SW480 (cell line): ENCODE measurements at places on chromosomes 5 and 9.

DNA sequence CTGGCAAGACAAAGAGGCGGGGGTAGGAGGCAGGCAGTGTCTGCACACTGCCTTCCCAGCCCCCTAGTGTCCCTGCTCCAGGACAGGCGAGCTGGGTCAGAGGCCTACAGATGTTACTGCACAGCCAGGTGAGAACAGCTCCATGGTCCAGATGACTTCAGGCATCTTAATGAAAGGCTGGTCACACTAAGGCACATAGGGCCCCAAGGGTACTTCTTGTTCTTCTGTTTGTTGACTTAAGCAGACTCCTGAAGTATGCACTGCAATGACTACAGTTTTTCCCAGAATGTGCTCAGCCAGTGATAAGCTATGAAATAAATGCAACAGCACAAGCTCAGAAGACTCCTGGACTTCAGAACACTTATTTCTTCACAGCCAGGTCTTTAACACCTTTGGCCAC is 27.4 kb downstream of the ATPSCKMT start:
- no peak for DNase-seq

GRCh38 chr9:113522858-113523257 is 59.3 kb downstream of the RGS3 start:
- no peak for DNase-seq

DNA sequence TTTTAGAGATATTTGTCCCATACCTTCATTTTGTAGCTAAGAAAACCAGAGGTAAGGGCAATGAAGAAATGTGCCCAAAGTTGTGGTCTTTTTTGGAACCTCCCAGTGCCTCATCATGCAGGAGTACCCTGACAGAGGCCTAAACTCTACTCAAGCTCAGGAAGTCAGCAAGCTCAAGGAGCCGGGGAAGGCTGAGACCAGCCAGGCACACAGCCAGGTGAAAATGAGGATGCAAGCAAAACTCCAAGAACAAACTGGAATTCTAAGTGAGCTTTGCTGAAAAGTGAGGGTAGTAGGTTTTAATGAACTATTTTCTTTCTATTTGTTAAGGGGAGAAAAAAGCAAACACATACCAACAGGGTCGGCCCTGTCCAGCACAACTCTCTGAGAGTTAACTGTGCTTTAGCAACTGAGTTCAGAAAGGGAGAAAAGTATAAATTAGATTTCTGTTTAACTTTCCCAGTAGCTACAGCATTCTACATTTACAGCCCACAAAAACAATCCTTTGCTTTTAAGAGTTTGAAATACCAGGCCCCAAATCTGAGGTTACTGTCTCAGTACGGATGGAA is 146.4 kb downstream of the GNAQ start:
- DNase-seq: no peak

- DNase-seq: no peak
Observed at GRCh38 chr9:121239071-121239470, 28.9 kb upstream of the GSN start.

GRCh38 chr5:79619854-79620253 is 7.6 kb downstream of the TENT2 start:
- DNase-seq: no peak

DNA sequence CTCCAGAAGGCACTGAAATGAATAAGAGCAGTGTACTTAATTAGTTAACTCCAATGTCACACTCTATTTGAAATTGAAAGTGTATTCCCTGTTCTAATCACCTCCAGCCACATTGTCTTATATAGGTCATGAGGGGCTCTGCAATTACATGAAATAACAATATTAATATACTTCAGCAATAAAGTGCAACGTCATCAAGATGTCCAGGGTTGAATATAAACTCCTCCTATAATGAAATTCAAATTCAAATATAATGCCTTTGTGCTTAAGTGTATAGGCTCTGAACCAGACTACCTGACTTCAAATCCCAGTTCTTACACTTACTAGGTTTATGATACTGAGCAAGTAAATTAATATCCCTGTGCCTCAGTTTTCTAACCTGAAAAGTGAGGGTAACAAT is 195.6 kb upstream of the SMC2 start:
- no peak for DNase-seq
